ENCODE measurements at places on chromosomes 5 and 9.

DNA sequence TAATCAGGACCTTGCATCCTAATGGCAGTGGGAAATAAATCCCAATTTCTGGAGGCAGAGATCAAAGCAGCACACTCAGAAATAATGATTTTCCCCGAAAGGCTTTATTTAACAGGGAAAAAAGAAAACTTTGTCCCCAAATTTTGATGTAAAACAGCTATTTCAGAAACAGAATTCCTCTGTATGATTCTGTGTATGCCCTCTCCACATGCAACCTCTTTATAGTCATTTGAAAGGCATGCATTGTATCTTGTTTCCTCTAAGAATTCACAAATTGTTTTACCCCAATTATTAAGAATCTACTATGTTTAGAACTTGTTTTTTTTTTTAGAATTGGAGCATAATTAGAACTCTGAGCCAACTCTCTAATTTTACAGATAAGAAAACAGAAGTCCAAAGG is 2.7 kb upstream of the PTAR1 start:
- peak; percentile 27 for DNase-seq

- DNase-seq = peak; percentile 8
Observed at GRCh38 chr5:16586556-16586955, 30.2 kb downstream of the RETREG1 start.

DNA sequence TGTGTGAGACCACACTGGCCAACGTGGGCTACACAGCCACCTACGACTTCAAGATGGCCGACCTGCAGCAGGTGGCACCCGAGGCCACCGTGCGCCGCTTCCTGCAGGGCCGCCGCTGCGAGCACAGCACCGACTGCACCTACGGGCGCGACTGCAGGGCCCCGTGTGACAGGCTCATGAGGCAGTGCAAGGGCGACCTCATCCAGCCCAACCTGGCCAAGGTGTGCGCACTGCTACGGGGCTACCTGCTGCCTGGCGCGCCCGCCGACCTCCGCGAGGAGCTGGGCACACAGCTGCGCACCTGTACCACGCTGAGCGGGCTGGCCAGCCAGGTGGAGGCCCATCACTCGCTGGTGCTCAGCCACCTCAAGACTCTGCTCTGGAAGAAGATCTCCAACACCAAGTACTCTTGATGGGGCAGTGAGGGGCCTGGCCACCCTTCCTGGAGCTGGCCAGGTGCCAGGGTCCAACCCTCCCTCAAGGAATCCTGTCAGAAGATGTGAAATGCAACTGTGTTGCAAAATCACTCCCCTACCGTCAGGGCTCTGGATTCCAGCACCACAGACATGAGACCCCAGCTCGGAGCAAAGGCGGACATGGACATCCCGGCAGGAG is 11.1 kb downstream of the DIPK1B start:
- DNase-seq = no peak

DNA sequence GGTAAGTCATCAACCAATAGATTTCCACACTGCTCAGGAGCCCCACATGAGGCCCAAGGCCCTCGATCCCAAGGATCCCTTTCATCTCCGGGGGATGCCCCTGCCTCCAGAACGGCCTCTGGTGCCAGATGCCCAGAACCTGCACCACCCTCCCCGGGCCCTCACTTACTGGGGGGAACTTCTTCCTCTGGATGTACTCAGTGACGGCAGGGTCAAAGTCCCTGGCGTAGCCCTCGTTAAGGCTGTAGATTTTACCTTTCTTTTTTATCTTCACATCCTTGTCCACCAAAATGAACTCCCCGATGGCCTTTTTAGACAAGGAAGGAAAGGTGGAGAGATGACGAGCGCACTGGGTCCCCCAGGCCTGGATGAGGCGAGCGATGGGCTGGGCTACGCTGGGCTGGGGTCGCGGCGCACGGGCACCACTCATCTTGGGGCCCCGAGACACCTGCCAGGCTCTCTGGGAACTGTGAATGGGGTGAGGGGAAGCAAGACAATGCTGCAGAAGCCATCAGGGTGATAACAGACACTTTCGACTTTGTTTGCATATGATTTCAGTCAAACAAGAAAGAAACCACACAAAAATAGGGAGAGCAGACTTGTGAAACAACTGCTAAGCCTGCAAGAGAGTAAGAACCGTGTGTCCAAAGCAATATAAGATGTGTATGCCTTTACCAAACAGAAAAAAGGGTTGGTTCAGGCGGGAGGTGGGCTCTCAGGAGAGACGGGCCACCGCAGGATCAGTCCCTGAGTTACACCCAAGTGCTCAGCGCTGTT is 13.2 kb upstream of the FBP2 start:
- DNase-seq = no peak

- no peak for DNase-seq
Observed at GRCh38 chr9:115636596-115636995, 517.0 kb upstream of the PAPPA start.

DNA sequence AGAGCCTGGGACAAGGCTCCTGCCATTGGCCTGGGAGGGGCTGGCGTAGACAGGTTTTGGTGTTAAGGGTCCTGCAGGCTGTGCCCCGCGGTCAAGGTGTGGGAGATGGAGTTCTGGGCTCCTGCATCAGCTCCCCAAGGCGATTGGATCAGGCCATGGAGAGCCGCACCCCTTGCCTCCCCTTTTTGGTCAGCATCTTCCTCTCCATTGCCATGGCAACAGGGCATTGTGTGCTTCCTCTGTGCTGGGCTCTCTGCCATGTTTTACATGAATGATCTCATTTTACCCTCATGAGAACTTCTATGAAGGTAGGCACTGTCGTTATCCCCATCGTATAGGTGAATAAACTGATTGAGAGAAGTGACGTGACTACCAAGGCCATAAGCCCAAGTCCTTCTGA is 344.3 kb upstream of the CLINT1 start:
- DNase-seq = no peak

- DNase-seq = peak; percentile 91
Observed at GRCh38 chr9:70563431-70564204, 149.2 kb upstream of the KLF9 start.

GRCh38 chr9:131500377-131500776 is 2.3 kb upstream of the POMT1 start:
- DNase-seq = no peak

GRCh38 chr5:76542887-76543690 is 80.1 kb downstream of the F2RL2 start:
- DNase-seq = no peak

DNA sequence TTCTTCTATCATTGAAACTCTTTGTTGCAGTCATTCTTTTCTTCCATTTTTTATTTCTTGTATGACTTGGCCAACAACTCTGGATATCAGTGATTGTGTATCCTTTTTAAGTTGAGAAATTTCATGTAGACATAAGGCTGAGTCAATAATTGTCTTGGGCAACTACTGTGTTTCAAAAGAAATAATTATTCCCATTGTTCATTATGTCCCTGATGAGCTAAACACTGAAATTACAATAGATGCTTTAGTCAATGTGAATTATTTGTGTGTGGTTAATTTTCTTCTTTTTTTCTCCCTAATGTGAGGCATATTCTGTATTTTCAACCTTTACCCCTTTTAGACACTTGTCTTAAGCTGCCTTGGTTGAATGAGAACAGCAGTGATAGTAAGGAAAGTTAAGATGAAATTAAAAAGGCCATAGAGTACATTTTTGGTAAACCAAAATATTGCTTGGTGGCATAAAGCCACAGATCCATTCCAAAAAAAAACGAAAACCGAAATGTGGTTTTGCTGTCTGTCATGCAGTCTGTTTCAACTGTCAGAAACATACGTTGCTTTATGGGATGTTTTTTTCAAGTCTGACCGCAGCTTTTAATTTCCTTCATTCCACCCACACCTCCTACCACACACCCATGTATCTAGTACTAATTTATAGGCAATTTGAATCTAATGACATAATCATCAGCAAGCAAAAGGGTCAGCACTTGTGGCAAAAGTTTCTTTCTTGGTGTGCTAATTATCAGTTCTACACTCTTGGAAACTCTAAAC is 21.1 kb downstream of the TLE4 start:
- DNase-seq = peak; percentile 67

- DNase-seq = no peak
Observed at GRCh38 chr9:136645903-136646754, 16.6 kb upstream of the EGFL7 start.

- DNase-seq = no peak
Observed at GRCh38 chr9:128062846-128063831, 4.0 kb downstream of the NAIF1 start.

Data from fibroblast of gingiva (primary cell).